ENCODE measurements at places on chromosomes 12 and 14.

DNA sequence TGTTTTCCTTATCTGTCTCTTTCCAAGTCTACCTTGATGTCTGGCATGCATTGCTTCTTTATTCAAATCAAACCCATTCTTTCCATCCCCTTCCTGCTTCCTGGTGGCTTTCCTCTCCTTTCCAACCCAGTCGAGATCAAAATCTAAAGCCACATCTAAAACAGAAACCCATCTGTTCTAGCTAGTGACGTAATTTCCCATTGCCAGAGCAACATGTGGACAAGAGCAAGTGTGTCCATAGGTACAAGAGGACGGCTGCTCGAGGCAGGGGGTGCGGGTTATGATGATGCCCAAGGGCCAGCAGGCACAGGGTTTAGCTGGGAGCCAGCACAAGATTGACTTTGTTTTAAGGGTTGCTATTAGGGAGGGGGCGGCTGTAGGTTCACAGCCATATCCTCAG is 7.0 kb downstream of the KRT80 start:
- DNase-seq, result no peak

DNA sequence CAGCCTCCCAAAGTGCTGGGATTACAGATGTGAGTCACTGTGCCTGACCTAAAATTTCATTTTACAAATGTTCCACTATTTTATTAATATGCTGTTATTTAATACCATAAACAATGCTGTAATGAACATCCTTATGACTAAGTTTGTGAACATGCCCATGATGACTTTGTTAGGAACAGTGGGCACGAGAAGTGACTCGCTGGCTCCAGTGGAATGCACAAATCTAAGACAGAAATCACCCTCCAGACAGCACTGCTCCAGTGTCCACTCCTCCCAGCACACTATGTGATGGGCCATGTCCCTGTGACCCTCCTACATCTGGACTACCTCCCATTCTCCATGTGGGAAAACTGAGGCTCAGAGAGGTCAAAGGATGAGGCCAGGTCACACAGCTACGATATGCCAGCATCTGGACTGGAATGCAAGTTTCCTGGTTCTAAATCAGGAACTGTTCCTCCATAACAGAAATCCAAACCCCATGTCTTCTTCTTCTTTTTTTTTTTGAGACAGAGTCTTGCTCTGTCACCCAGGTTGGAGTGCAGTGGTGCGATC is 57.9 kb downstream of the GPR68 start:
- no peak for DNase-seq

GRCh38 chr14:93759719-93760307 is 28.5 kb downstream of the PRIMA1 start:
- DNase-seq, result no peak

GRCh38 chr12:76028571-76029277 is 2.9 kb downstream of the PHLDA1 start:
- no peak for DNase-seq

GRCh38 chr14:77241955-77242354 is 29.1 kb downstream of the NGB start:
- no peak for DNase-seq

- DNase-seq, result no peak
These were observed 10.8 kb upstream of the AQP2 start for GRCh38 chr12:49939707-49940106.

- DNase-seq, result no peak
These were observed 96.6 kb downstream of the LMO3 start for GRCh38 chr12:16509411-16509810.

GRCh38 chr12:2651068-2651965 is 143.5 kb upstream of the FKBP4 start:
- DNase-seq, result no peak

DNA sequence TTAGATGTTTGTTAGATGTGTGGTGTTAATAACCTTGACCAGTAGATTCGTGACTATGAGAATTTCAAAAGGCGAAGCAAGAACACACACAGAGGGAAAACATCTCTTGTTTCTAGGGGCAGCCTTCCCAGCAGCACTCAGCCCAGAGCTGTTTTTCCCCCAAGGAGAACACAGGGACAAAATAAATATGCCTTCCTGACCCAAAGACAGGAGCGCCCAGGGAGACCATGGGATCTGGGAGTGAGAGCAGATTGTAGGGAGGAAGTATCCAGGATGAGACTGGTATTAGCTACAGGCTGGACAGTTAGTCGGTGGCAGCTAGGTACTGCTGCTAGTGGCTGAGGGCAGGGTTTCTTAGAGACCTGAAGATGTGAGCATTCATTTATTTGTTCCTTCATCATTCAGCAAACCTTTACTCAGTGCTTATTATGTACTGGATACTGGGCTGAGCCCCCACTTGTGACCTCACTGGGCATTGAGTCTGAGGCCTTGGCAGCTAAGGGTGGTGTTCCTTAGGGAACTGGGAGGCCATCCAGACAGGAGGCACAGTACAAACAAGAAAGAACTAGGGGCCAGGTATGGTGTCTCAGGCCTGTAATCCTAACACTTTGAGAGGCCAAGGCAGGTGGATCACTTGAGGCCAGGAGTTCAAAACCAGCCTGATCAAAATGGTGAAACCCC is 469.8 kb downstream of the ZFP36L1 start:
- DNase-seq, result no peak

DNA sequence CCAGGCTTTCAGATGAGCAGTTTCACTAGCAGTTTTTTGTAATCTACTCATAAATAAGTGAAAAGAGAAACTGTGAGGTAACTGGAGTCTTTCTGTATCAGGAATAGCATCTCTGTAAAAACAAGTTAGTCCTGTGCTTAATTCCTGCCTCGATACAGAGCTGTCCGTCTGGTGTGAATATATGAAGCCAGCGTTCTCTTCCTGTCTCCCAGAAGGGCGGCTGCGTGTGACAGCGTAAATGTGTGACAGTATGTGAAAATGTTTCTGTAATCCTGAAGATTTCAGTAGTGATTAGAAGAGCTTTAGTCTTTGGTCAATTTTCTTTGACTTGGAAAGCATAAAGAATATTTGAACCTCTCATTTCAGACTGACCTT is 150.3 kb downstream of the FBXL14 start:
- DNase-seq, result no peak

GRCh38 chr12:99768758-99769157 is 121.2 kb downstream of the GARIN6 start:
- DNase-seq, result no peak

GRCh38 chr12:33115716-33116115 is 219.1 kb upstream of the PKP2 start:
- no peak for DNase-seq

DNA sequence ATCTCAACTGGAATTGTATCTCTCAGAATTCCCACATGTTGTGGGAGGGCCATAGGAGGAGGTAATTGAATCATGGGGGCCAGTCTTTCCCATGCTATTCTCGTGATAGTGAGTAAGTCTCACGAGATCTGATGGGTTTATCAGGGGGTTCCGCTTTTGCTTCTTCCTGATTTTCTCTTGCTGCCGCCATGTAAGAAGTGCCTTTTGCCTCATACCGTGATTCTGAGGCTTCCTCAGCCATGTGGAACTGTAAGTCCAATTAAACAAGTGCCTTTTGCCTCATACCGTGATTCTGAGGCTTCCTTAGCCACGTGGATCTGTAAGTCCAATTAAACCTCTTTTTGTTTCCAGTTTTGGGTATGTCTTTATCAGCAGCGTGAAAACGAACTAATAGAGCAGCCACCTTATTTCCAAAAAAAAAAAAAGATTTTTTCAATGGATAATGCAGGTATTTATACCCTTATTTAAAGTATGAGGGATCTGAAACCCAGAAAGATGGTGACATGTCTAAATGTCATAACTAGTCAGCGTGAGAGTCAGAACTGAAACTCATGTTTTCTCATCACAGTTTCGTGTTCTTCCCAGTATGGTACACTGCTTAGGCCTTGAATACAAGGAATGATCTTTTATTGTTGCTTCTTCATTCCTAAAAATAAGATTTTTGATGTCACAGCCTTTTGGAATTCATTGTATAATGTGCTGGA is 89.6 kb downstream of the ERC1 start:
- no peak for DNase-seq

DNA sequence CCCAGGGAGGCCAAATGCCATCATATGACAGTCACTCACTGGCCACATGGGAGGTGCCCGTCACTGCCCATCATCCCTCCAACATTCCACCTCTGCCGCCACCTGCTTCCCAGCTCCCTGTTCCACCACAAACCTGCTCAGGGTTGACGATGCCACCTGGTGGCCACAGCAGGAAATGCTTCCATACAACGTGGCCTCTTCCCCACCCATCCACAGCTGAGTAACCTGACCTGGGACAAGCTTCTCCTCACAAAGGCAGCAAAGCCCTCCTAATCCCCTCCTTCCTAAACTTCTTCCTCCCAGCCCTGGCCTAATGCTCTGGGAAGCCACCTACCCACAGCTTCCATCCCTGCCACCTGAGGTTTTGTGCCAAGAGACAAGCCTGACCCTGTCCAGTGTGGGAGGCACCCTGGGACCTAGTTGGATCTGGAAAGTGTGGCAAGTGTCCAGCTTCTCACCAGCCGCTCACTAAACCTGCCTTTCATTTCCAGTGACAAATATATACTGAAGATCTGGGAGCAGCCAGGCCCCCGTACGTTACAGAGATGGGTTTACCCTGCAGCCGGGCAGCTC is 4.3 kb downstream of the DEGS2 start:
- no peak for DNase-seq

DNA sequence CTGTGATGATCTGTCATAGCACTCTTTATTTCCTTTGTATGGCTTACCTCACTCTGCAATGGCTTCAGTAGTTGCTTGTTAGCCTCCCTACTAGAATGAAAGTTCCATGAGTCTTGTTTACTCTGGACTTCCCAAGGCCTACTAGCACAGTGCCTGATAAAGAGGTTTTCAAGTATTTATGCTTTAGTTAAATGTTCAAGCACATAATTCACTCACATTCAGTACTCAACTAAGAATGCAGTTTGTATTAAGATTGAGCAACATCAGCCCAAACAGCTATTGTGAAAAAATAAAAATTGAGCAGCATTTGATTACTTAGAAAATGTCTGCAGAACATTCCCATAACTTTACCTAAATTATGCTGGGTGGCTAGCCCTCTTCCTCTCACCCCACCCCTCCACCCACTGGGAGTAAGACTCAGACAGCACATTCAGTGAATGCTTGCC is 158.9 kb upstream of the AMIGO2 start:
- DNase-seq, result no peak

DNA sequence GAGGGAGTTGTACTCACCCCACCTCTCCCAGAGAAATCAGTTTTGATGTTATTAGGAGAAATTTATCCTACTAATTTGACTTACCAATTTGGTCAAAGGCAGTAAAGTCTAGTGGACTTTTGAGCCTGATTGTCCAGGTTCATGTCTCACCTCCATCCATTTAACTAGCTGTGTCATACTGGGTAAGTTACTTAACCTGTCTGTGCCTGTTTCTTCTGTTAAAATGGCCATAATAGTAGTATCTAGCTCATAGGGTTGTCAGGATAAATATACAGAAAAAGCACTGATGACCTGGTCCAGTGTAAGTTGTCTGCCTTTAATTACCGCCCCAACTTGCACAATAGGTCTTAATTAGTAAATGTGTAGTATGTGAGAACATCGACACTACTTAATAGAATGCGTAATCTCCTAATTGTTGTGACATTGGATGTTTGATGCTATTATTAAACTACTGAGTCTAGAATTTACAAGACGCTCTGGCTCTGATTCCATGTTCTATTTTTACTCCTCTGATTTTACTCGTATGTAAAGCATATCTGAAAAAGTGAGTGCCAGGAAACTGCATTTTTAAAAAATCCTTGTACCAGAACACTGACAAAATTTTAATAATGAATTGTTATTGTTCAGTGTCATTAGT is 1.5 kb downstream of the RAB21 start:
- no peak for DNase-seq

DNA sequence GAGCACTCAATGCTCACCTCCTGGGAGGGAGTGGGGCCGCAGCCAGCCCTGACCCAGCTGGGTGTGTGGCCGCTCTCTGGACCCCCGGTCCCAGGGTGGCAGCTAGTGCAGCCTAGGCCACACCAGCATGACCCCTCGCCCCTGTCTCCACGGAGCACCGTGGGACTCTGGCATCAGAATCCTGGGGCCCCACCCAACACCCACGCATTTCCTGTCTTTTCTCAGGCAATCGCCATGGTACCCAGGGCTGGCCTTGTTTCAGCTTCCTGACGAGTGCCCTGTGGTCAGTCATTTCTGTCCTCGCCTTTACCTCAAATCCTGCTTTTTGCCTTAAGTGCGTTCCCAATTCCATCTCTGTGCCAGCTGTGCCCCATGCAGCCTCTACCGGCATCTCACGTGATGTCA is 15.9 kb downstream of the PACS2 start:
- no peak for DNase-seq

DNA sequence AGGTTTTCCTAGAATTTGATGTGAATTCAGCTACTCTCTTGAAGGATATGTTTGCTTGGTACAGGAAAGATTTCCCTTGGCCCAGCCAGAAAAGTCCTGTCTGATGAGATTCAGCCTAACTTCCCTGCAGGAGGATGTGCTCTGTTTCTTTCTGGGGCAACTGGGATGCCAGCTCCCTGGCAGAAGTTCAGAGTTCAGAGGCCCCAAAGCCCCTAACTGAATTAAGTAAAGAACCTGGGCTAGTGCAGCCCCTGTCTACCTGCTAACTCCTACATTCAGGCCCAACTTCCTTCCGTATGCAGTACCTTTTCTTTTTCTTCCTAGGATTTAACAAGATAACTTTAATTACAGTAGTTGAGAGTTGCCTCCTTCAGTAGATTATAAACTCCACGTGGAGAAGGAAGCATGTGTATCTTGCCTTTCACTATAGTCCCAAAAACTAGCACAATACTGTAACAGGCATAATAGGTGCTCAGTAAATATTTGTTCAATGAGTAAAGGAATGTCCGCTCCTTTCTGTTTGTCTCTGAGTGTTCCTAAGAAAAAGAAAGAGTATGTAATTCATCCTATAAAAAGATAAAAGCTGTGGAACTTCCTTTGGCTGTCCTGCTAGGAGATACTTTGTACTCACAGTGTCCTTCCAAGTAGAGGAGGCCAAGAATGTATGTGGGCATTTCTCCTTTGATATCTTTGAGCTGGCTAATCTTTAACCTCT is 141.0 kb downstream of the SLC8A3 start:
- DNase-seq, result no peak

DNA sequence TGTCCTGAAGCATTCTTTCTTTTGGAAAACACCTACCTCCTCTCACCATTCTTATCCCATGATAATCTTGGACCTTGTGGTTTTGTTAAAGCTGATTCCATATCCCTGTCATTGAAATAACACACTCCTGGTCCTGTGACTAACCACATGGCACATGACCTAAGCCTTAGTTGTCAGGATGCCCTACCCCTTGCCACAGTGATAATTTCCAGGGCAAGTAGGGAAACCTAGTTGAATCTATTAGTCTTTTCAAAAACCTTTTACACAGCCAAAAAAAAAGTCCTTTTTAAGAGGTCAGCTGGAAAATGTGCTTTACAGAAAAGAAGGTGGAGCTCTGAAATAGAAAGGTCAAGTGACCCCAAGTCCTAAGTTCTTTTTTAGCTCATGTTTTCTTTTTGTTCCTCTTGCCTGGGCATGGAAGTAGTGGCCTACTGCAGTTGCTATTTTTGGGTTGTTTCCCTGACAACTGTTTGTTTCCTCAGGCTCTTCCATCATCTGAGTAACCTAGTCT is 608.4 kb downstream of the LRFN5 start:
- peak; percentile 43 for DNase-seq

GRCh38 chr14:104239185-104239775 is 100.9 kb downstream of the KIF26A start:
- DNase-seq, result no peak

Measured in smooth muscle cell of the brain vasculature (primary cell).